Activated naive CD8-positive, alpha-beta T cell treated with anti-CD3 and anti-CD28 coated beads, Interleukin-2, amount 50 U/mL, for 24 hours (primary cell): ENCODE measurements at places on chromosomes 6 and 20.
A peak's percentile ranks its signal among the peaks of the same experiment; 100 is the strongest.

- peak overlapping the region; percentile 93 for H3K27ac ChIP-seq
- H3K36me3 ChIP-seq, result no peaks in the 10 kb centered on the region
- DNase-seq, result no peak
- H3K27me3 ChIP-seq, result no peaks in the 10 kb centered on the region
- peak overlapping the region; percentile 79 for H3K4me3 ChIP-seq
Observed at GRCh38 chr20:53828682-53829254, 235.1 kb upstream of the ZNF217 start.

- peaks cover 4% of the 10 kb centered on the region for H3K27me3 ChIP-seq
- peaks cover 24% of the 10 kb centered on the region for H3K4me1 ChIP-seq
Observed at GRCh38 chr6:156256161-156256560, 521.0 kb upstream of the ARID1B start.

- no peak for DNase-seq
- H3K4me3 ChIP-seq, result no peak overlapping the region
- H3K27ac ChIP-seq, result no peak overlapping the region
Observed at GRCh38 chr20:18904624-18905023, 91.0 kb downstream of the SCP2D1 start.

DNA sequence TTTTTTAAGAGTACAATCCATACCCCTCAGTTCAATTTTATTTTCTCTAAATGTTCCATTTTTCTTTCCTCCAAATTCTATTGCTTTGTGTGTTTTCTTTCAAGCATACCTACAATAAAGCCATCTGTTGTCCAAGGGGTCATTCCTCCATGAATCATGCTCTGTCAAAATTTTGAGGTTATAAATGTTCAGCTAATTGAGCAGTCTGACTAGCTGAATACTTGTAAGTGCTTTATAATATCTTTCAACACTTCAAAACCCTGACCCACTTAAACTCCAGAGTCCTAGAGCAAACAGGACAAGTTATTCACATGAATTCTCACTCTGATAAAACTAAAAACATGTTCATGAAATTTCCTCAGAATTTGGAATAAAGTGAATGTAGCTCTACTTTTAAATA is 33.4 kb upstream of the EYA4 start:
- no peak overlapping the region for H3K27ac ChIP-seq
- no peaks in the 10 kb centered on the region for H3K36me3 ChIP-seq
- no peaks in the 10 kb centered on the region for H3K4me1 ChIP-seq
- H3K4me3 ChIP-seq, result no peak overlapping the region

DNA sequence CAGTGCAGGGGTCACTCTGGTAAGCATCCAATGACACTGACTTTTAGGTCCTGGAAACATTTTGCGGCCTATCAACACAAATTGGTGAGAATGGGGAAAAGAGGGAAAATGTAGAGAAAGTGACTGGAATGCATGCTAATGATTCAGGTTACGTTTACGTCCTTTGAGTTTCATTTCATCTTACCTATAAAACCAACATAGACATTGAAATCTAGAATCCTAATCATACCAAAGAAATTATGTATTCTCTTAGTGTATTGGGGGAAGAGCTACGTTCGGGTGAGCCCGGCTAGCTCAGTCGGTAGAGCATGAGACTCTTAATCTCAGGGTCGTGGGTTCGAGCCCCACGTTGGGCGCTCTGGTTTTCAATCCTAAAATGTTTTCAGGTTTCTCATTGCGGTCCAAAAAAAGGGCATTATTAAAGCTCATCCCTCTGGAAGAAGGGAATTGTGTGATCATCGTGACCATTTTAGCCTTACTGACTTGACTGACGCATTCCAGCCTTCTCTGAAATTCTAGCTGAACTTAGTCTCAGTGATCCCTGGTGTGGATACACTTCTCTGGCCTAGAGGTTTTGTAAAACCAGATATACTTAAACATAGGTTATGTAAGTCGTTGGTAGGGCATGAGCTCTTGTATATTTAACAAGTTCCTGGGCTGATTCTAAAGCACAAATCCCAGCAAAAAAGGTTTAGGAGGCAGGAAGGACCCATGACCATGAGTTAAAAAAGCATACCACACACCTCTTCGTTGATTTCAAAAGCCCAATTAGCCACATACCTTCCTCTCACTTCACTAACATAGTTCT is 18.3 kb downstream of the HMGN4 start:
- peak; percentile 71 for DNase-seq
- peak overlapping the region; percentile 64 for H3K4me3 ChIP-seq
- peaks cover 2% of the 10 kb centered on the region for H3K27me3 ChIP-seq
- peak overlapping the region; percentile 87 for H3K27ac ChIP-seq
- no peaks in the 10 kb centered on the region for H3K36me3 ChIP-seq

DNA sequence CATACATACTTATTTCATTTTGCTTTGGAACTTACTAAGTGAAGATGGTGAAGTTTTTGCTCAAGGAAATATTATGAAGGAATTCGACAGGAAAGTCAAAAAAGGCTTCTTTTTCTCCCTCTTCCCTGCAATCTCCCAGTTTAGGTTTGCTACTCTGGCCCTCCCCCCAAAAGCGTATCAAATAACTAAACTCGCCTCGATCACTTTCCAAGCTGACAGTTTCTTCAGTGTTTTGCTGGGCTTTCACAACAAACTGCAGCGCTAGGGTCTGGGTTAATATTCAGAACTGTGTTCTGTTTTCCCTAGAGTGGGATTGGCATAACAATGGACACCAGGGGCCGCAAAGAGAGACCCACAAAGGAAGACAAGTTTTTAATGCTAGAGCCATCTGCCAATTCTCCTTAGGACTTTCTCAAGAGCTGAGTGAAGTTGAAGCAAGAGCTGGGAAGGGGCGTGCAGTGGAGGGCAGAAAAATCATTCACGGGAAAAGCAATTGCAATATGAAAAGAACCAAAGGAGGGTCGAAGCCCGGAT is 57.8 kb downstream of the ATP9A start:
- peaks cover 7% of the 10 kb centered on the region for H3K4me1 ChIP-seq
- no peak overlapping the region for H3K27ac ChIP-seq
- no peaks in the 10 kb centered on the region for H3K36me3 ChIP-seq
- H3K27me3 ChIP-seq, result peaks cover 5% of the 10 kb centered on the region

- no peak overlapping the region for H3K4me3 ChIP-seq
- no peak for DNase-seq
- no peaks in the 10 kb centered on the region for H3K4me1 ChIP-seq
Observed at GRCh38 chr20:5967469-5967868, 17.0 kb downstream of the MCM8 start.

DNA sequence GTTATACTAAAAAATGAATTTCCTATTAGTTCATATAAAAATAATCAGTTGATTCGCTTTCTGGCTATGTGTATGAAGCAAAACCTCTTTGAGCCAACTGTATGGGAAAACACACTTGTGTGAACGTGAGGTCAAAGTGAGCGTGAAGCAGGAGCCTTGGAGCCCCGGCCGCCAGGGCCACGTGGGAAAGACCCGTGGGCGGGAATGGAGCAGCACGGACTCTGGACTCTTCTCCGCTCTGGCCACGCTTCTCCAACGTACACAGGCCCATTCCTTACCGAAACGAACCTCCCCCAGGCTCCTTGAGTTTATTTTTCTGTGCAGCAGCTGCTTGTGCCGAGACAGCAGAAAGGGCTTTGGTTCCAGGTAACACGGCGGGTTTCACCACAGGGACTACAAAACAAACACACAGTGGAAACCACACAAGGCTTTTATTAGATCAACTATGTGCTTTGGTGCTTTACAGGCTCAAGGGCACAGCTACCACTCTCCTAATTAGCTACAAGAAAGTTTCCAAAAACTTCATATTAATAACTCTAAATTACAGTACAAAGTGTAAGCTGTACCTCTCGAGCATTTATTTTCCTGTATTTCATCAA is 62.7 kb downstream of the TAF4 start:
- H3K27ac ChIP-seq, result no peak overlapping the region
- no peak for DNase-seq
- H3K36me3 ChIP-seq, result peaks cover 46% of the 10 kb centered on the region
- H3K27me3 ChIP-seq, result no peaks in the 10 kb centered on the region
- H3K4me3 ChIP-seq, result no peak overlapping the region

GRCh38 chr20:32560989-32561830 is 23.9 kb downstream of the NOL4L start:
- peaks cover 38% of the 10 kb centered on the region for H3K4me1 ChIP-seq
- DNase-seq, result peak; percentile 53
- H3K36me3 ChIP-seq, result no peaks in the 10 kb centered on the region

DNA sequence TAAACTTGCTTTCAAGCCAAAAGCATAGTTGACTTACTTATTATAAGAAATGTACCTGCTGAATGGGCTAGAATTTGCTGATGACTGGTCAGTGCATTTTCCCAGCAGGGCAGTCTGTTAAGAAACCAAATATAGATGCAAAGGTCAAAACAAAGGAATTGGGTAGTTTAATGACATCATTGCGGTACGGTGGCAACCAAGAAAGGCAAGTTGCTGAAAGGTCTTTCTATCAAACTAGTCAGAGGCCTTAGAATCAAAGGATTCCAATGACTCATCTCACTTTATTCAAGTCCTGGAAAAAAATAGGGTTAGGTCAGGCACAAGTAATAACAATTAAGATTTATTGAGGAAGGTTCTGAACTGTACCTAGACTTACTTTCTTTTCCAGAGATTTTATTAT is 76.4 kb downstream of the KIZ start:
- H3K4me3 ChIP-seq, result no peak overlapping the region
- H3K27me3 ChIP-seq, result no peaks in the 10 kb centered on the region
- H3K36me3 ChIP-seq, result peaks cover 5% of the 10 kb centered on the region
- H3K27ac ChIP-seq, result no peak overlapping the region

GRCh38 chr20:60424267-60424902 is 466.2 kb downstream of the CDH26 start:
- peaks cover 2% of the 10 kb centered on the region for H3K27me3 ChIP-seq
- H3K4me1 ChIP-seq, result no peaks in the 10 kb centered on the region
- no peak overlapping the region for H3K27ac ChIP-seq
- H3K36me3 ChIP-seq, result no peaks in the 10 kb centered on the region
- H3K4me3 ChIP-seq, result no peak overlapping the region
- no peak for DNase-seq

DNA sequence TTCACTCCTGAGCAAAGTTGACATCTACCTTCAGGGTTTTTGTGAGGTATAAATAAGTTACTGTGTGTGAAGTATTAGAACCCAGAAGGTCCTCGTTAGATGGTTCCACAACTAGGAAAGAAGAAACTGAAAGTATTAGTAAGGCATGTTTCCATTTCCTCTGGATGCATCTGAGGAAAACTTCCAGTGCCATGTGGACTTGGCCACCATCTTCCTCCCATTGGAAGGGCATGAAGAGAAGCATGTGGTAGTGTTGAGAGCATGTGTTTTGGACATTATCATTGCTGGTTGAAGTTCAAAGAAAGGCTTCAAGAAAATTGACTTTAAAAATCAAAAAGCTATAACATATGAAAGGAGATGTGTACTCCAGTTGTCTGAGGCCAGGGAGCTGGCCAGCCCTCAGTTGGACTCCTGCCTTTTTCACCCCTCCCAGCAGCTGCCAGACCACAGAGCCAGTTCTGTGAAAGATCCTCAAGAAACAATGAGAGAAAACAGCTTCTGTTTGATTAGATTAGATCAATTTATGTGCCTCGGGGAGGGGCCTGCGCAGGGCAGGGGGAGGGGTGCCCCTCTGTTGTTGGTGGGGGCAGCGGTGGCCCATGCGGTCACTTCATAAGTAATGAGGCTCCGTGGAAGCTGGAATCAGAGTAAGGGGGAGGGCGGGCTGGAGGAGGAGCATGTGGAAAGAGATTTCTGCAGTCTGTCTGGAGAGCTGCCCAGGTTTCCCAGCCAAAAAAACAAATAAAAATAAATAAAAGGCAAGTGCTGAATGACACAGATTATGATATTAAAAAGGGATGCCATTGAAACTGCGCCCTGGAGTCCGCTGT is 154.0 kb downstream of the JARID2 start:
- DNase-seq, result no peak
- H3K36me3 ChIP-seq, result no peaks in the 10 kb centered on the region
- H3K27me3 ChIP-seq, result no peaks in the 10 kb centered on the region
- peak overlapping the region; percentile 59 for H3K27ac ChIP-seq
- H3K4me1 ChIP-seq, result peaks cover 87% of the 10 kb centered on the region

DNA sequence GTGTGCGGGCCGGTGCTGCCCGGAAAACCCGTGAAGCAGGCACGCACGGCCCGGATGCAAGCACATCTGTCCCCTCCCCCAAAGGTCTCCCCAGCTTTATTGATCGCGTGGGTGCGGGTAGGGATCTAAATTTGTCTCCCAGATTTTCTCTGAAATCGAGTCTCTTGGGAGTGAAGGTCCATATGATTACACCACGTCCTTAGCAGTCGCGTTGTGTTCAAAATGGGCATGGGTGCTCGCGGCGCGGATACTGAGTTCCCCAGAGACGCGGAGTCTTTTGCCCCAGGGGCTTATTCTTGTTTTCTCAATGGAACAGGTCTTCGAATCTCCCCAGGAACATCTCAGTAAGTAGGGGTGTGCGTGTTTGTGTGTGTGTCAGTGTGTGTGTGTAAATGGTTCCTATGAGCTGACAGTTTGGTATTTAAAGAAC is 2.8 kb upstream of the ZNF292 start:
- peaks cover 48% of the 10 kb centered on the region for H3K4me1 ChIP-seq
- no peak for DNase-seq
- peak overlapping the region; percentile 91 for H3K4me3 ChIP-seq
- peak overlapping the region; percentile 99 for H3K27ac ChIP-seq
- peaks cover 10% of the 10 kb centered on the region for H3K36me3 ChIP-seq
- H3K27me3 ChIP-seq, result no peaks in the 10 kb centered on the region

GRCh38 chr6:5259428-5259827 is 1.3 kb downstream of the LYRM4 start:
- peaks cover 40% of the 10 kb centered on the region for H3K4me1 ChIP-seq
- H3K27ac ChIP-seq, result peak overlapping the region; percentile 100
- H3K36me3 ChIP-seq, result peaks cover 33% of the 10 kb centered on the region

GRCh38 chr6:110053395-110054240 is 75.5 kb downstream of the GPR6 start:
- no peak overlapping the region for H3K4me3 ChIP-seq
- DNase-seq, result no peak
- H3K27me3 ChIP-seq, result no peaks in the 10 kb centered on the region
- no peaks in the 10 kb centered on the region for H3K4me1 ChIP-seq
- H3K27ac ChIP-seq, result no peak overlapping the region

- no peaks in the 10 kb centered on the region for H3K27me3 ChIP-seq
- peaks cover 39% of the 10 kb centered on the region for H3K4me1 ChIP-seq
- H3K27ac ChIP-seq, result no peak overlapping the region
- H3K4me3 ChIP-seq, result no peak overlapping the region
Observed at GRCh38 chr6:144594585-144594984, 309.4 kb downstream of the UTRN start.
